ENCODE measurements at places on chromosomes 2 and 18.

GRCh38 chr2:241041589-241042158 is 43.3 kb downstream of the SNED1 start:
- DNase-seq = no peak

- DNase-seq = no peak
Observed at GRCh38 chr2:122627388-122627787, 871.9 kb downstream of the TSN start.

DNA sequence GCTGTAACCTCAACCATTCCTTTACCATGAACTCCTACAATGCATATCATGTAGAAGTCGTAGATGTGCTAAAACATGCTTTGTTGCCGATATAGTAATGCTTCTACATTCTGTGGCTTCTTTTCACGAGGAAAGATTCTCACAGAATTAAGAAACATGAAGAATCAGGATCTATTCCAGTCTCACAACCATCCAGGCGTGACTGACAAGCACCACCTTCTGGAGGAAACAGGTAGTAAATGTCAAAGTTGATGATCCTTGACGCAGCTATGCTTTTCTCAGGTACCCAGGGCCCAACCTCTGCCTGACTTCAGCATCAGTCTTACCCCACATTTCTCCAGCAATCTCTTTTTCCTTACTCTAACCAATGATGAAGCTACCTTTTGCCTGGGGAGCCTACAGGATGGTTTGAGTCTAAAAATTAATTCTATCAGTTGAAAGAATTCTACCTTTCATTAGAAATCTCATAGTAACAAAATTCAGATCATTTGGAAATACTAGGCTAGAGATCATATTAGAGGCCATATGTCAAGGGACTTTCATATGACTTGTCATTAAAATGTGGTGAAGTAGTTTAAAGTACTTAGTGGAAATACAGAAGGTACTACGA is 123.3 kb upstream of the RND3 start:
- peak; percentile 79 for DNase-seq

- DNase-seq = no peak
Observed at GRCh38 chr2:157603198-157603597, 25.5 kb downstream of the ACVR1C start.

DNA sequence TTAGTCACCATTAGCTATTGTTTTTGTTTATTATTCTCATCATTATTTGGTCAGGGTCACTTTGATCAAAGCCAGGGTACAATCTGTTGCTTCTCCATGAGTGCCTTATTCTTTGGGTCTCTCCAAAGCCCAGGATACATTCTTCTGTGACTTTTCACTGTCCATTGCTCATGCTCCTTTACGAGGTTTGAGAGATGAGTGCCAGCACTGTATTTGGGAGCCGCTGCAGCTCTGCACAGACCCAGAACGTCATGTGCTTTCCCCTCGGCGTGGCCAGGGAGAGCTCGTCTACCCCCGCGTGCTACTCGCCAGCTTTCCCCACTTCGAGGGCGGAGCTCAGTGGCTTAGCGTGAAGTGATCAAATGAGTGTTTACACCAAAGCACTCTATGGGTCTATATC is 123.7 kb downstream of the COL6A3 start:
- no peak for DNase-seq

GRCh38 chr2:18503376-18504228 is 56.9 kb downstream of the RDH14 start:
- DNase-seq = no peak

DNA sequence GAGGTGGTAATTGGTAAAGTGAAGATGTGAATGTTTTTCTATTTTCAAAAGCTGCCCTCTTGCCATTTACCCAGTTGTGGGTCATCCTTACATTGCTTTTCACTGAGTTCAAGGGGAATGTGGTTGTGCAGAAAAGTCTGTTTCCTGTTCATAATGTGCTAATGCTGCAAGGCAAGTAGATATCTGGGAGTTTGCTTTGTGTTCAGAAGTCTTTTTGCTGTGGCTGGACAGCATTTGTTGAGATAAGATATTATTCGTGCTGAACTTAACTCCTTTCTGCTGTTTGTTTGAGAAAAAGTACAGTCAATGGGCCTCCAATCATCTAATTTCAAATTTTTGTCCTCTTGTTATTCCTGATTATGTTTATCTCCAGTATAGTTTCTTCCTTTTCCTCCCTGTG is 263.2 kb downstream of the LTBP1 start:
- DNase-seq = no peak

- DNase-seq = no peak
Observed at GRCh38 chr18:9866627-9867026, 19.1 kb upstream of the TXNDC2 start.

- no peak for DNase-seq
Observed at GRCh38 chr18:64331419-64331818, 182.5 kb upstream of the LINC00305 start.

- DNase-seq = no peak
Observed at GRCh38 chr2:30225131-30225762, 6.1 kb upstream of the LBH start.

DNA sequence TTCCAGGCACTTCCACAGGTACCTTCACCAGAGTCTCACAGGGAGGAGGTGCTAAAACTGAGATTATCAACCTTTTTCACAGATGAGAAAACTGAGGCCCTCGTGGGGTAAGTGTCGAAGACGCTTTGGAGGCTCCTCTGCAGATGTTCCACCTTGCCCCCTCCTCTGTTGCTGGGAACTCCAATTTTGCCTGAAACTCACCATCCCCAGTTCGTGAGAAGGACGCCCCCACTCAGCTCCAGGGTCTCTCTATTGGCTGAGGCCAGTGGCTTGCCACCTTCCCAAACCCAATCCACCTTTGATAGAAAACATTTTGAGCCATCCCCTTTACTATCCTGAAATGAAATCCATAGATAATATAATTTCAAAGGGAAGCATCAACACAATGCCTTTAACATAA is 109.1 kb downstream of the CYP26B1 start:
- no peak for DNase-seq

DNA sequence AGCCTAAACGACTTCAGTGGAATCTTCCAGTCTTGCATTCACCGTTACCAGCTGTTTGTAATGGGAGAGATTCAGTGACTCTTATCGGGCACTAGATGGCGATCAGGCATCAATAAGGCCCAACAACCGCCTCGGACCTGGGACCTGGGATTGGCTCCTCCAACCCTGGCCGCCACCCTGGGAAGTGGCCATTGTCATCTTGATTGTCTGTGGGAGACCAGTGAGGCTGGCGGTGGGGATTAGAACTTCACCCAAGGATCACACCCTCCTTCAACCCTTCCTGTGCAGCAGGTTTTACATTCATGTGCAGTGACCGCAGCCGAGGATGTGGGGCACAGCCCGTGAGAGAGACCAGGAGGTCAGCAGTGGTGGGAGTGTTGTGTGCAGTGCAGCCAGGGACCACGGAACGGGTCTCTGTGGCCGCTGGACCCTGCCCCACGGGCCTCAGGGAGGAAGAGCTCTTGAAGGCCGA is 85.3 kb downstream of the SPP2 start:
- no peak for DNase-seq

GRCh38 chr2:3130889-3131635 is 246.6 kb downstream of the EIPR1 start:
- no peak for DNase-seq

- peak; percentile 42 for DNase-seq
Observed at GRCh38 chr2:42092084-42092996, 44.5 kb downstream of the PKDCC start.

GRCh38 chr2:205367331-205367935 is 314.9 kb upstream of the NRP2 start:
- DNase-seq = no peak

DNA sequence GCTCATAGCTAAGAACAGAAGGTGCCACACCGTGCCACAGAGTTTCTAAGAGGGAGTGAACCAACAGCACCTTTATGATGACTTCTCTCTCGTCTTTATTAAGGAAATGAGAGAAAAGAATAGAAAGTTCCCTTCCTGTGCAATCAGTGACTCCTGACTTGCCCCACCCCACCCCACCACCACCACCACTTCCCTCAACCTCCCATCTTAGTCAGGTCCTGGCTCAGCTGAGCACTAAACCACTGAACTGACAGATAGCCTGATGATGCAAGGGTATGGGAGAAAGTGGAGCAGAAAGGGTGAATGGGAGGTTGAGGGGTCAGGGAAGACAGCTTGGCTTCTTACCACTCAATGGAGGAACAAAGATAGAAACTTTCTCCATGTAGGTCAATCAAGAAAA is 75.2 kb upstream of the RMDN2 start:
- DNase-seq = no peak

DNA sequence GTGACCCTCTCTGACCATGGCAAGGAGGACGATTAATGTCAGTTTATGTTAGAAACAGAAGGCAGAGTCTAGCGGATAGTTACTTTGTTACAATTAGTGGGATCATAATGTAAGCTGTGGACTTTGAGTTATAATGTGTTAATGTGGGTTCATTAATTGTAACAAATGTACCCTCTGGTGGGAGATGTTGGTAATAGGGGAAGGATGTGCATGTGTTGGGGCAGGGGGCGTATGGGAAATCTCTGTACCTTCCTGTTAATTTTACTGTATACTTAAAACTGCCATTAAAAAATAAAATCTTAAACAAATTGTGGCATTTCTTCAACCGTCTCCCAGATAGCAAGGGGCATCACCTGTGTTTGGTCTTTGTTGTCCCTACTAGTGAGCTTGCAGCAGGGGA is 4.8 kb downstream of the UBE2F start:
- no peak for DNase-seq
